Endothelial cell (in vitro differentiated cells): ENCODE measurements at places on chromosomes 7 and 10.

GRCh38 chr7:262251-262572, 27.8 kb upstream of the FOXL3 start:
- DNase-seq = no peak

DNA sequence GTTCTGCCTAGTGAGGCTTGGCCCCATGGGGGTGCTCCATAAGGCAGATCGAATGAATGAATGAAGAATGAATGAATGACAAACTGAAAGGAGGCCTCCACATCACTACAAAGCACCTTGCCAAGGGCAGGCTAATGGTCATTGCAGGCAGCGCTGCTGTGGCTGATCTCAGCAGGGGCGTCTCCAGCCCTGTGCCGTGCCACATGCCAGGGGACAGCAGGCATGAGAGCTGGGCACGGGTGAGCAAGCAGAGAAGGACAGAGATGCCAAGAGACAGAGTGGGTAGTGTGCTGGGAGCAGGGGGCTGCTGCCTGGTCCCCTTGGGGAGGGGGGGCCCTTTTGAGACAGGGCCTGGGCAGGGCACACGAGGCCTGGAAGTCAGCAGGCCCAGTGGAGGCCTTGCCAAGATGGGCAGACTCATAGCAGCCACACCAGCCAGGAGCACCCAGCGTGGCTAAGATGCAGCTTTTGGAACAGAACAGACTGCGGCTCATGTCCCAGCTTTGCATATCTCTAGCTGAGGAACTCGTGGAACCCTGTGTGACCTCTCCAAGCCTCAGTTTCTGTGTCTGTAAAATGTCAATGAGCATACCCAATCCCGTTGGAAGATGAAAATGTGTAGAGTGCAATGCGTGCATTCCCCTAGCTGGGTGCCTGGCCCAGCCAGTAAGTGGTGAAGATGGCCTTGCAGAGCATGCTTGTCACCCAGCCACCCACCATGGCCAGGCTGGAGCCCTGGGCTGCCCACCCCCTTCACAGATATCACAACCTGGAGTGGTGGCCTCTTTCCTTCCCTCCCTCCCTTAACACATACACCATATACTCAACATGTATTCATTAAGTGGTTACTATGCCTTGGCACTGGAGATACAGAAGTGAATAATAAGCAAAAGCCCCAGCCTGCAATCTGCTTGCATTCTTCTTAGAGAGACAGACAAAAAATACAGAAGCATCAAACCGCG, 61.1 kb upstream of the LRRC18 start:
- DNase-seq = no peak

GRCh38 chr10:131166486-131166885, 145.0 kb downstream of the TCERG1L start:
- no peak for DNase-seq

DNA sequence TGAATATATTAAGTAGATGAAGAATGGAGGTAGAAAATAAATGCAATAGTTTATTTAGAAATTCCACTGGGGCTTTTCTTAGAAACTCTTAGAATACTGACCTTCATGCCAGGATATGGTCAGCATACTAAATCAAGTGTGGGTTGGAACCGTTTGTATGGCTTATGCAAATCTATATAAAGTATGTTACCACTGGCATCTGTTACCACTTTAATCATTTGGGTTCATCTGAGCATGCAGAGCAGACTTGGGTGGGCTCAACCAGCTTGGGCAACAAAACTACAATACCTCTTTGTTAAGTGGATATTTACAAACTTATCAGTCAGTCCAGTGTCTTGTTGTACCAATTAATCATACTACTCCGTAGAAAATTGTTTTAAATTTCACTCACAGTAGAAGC, 125.8 kb downstream of the CRPPA start:
- DNase-seq = no peak

- no peak for DNase-seq
Measured at GRCh38 chr10:17272648-17273047, 44.6 kb downstream of the VIM start.

DNA sequence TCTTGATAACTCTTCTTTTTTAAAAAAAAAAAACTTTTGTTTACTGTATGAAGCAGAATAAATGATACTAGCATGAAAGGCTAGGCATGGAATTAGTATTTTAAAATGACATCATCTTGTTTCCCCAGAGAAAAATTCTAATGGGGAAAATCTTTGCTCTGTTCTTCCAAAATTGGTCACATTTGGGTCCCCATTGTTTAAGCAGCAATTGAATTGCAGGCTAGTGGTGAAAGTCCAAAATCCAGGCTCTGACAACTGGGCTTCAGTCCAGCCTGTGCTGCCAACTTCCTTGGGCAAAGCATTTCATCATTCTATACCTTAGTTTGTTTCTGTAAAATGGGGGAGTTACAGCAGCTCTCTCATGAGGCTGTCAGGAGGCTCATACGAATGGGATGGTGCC, 726.4 kb downstream of the KCNMA1 start:
- no peak for DNase-seq

- no peak for DNase-seq
Measured at GRCh38 chr7:154777023-154777422, 225.9 kb downstream of the PAXIP1 start.

- no peak for DNase-seq
Measured at GRCh38 chr10:53697038-53697437, 924.5 kb upstream of the MBL2 start.

DNA sequence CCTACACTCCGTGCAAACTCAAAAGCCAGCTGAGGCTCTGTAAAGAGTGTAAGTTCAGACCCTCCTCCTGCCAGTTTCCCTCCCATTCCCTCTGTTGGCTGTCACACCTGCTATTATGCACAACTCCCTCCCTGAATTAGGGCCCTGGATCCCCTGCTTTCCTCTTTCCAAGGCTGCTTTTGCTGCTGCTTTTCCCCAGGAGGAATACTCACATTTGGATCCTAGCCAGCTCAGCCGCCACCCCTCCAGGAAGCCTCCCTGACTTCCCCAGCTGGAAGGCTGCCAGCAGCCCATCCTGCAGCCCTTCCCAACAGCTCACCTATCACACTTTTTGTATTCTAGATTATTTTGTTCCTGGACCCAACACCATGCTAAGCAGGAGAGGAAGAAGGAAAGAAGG, 40.9 kb upstream of the WDR11 start:
- DNase-seq = peak; percentile 17

GRCh38 chr10:78341953-78342614, 308.4 kb downstream of the RPS24 start:
- DNase-seq = peak; percentile 1

DNA sequence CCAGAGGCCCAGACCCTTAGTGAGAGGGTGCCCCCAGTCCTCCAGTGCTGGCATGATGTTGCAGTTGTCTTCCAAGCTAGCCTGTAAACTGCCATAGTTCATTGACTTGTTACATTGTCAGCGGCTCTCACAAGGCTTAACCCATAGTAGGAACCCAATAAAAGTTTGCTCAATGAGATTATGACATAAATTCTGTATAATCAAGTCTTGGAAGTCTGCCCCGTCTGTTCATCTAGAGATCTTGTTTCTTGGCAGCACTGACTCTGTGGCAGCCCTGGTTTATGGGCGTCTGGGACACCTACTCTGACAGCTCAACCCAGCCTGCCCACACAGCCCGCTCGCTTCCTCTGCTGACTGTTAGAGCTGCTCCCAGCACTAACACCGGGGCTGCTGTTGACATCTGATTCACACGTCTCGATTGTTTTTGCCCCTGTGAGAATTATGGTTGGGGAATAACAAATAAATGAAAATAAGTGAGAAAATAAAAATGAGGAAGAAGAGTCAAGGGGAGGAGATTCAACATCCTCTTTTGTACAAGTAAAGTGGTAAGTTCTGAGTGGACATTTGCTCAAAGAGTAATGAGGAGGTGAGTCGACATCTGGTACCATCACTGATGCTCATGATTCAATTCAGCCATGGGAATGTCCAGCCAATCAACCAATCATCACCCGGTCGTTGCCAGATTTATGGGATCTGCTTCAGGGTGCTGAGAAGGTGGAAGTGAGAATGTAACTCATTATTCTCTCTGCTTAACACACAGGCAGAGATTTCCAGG, 160.8 kb downstream of the SPAG6 start:
- DNase-seq = no peak

GRCh38 chr10:128130051-128130450, 3.8 kb upstream of the MKI67 start:
- DNase-seq = no peak

- no peak for DNase-seq
Measured at GRCh38 chr7:142108728-142109505, 2.6 kb upstream of the MGAM2 start.

- no peak for DNase-seq
Measured at GRCh38 chr7:37495574-37496184, 47.0 kb upstream of the ELMO1 start.

GRCh38 chr10:71312811-71313789, 6.0 kb upstream of the SLC29A3 start:
- DNase-seq = no peak

GRCh38 chr7:126016722-126017121, 1087.1 kb upstream of the POT1 start:
- DNase-seq = no peak

DNA sequence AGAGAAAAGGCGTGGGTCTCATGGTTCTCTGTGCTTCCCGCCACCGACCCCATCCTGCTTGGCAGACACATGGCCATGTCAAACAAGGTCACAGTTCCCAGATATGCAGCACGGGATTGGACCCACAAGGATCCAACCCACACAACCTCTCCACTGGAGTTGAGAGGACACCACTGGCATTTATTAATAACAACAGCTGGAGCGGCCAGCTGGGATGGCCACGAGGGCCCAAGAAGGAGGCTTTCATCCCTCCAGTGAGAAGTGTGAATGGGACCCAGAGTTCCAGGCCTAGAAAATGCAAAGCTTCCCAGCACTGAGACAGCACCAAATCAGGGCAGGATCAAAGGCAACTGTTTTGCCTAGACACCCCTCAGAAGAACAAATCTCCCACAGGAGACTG, 31.5 kb downstream of the FGFR2 start:
- no peak for DNase-seq

- DNase-seq = no peak
Measured at GRCh38 chr7:155795951-155796350, 16.3 kb downstream of the SHH start.

DNA sequence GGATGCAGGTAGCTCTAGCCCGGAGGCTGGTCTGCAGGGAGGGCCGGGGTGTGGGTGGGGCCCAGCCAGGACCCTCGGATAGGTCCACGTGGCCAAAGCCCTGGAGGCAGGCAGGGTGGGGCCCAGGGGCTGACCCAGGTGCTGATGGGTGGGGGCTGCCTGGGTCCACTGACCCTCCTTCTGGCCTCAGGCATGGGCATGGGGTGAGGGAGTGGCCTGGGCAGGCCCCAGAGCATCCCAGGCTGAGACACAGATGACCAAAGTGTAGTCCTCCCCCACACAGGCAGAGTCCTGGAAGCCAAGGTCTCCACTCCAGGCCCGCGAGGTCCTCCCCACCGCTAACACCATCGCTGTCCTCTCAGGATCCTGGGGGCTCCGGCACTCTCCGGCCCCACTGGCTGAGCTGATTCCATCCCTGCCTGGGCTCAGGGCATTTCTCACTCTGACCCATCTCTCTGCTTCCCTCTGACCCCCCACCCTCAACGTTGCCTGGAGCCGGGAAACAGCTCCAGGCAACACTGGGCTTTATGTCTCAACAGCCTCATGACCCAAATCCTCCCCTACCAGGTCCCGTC, 20.7 kb upstream of the PPP2R2D start:
- DNase-seq = no peak

DNA sequence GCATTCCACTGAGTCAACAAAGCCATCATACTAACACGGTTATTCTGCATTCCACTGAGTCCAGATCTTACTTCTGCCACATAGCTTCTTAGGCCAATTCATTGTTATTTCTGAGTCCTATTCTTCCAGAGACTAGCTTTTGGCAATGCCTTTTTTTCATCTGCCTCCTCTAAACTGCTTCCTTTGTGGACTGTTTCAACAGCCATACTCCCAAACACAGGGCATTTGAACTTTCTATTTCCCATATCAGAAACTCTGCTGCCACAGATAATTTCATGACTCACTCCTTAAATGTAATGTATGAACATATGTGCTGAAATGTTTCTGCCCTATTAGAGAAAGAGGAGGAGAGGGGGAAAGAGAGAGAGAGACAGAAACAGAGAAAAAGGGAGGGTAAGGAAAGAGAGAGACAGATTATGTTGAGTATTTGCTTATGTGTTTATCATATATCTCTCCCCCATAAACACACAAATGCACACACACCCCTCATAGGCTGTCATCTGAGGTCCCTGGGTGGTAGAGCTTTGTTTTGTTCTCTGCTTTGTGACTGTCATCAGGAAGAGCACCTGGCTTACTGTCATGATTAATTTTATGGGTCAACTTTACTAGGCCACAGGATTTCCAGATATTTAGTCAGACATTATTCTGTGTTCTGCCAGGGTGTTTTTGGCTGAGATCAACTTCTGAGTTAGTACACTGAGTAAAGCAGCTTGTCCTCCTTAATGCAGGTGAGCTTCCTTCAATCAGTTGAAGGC, 308.0 kb upstream of the KCND2 start:
- no peak for DNase-seq

- DNase-seq = no peak
Measured at GRCh38 chr7:144519925-144520324, 116.4 kb upstream of the NOBOX start.

- no peak for DNase-seq
Measured at GRCh38 chr7:26633557-26633956, 230.8 kb downstream of the SKAP2 start.

DNA sequence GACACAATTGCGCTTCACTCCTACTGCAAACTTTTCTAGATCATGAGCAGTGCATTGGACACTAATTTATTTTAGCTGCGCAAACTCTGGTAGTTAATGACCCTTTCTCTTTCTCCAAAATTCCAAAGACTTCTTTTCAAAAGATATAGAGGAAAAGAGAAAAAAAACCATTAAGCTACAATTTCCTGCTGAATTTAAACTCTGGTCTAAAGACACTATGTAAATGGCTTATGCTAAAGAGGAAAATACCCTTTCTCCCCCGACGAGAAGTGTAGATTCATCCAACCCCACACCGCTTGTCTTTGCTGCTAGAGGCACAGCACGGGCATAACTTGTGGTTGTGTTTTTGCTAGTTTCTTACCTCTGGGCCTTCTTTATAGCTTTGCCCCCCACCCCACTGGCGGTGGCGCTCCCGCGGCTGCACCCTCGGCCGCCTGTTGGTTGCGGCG, 84.1 kb downstream of the SNX10 start:
- DNase-seq = no peak

DNA sequence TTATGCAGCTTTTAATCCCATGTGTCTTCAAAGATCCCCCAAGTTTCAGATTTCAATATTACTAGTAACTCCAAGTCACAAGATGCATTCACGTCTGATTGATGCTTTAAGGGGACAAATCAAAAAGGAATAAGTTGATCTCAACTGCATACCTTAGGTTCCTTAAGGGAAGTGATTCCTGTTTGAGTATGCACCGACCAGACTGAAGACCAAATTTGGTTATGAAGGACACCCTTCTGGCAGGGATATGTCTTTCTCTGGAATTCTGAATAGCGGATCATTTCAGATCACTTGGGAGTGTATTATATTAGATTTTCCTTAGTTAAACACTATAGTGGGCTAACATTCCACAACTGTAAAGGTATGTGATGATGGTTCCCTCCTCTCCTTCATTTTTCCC, 4.3 kb downstream of the KIF5B start:
- no peak for DNase-seq
